ENCODE measurements at places on chromosomes 6 and 20.

GRCh38 chr6:69238067-69238466 is 558.7 kb downstream of the LMBRD1 start:
- no peak for DNase-seq

GRCh38 chr6:107641500-107641941 is 151.6 kb downstream of the SOBP start:
- DNase-seq = peak; percentile 38

GRCh38 chr20:60007464-60007863 is 49.2 kb downstream of the CDH26 start:
- no peak for DNase-seq

DNA sequence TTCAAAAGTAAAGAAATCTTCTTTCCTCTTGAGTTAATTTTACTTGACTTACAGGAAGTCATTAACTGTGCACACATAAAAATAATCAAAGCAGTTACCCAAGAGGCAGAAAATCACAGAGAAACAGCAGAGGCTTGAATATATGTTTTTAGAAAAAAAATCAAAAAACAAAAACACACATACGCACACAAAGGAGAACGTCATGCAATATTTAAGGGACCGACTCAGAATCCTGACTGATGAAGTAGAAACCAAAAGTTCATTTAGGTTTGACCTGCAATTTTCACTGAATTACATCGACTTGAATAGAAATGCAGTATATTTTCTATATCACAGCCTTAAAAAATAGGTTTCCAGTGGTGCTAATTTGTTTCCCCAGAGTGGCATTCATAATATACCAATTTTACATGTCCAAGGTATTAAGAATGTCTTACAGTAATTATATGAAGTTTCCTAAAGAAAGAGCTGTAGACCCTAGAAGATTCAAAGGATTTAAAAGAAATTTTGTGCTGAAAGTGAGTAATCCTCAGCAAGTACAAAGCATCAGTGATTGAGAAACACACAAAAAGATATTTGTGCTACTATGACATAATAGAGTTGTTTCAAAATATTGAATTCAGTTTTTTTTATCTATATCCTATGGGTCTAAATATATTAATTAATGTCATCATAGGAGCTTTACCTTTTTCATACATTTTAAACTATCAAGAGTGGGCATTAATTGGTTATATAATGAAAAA is 358.5 kb upstream of the RUNX2 start:
- no peak for DNase-seq

DNA sequence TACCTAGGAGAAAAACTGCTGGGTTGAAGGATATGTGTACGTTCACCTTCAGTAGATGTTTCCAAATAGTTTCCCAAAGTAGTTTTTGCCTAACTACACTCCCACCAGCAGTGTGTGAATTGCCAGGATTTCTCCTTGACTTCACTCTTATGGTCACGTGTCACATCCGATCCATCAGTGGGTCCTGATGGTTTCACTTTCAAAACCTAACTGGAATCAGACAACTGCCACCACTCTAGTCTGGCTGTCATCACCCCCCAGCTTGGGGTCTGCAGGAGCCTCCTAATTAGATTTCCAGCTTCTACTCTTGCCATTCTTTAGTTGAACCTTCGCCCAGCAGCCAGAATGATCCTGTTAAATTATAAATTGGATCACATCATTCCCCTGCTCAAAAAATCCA is 8.5 kb upstream of the SLC12A5 start:
- no peak for DNase-seq

GRCh38 chr6:135475292-135475886 is 22.2 kb downstream of the AHI1 start:
- DNase-seq = no peak

DNA sequence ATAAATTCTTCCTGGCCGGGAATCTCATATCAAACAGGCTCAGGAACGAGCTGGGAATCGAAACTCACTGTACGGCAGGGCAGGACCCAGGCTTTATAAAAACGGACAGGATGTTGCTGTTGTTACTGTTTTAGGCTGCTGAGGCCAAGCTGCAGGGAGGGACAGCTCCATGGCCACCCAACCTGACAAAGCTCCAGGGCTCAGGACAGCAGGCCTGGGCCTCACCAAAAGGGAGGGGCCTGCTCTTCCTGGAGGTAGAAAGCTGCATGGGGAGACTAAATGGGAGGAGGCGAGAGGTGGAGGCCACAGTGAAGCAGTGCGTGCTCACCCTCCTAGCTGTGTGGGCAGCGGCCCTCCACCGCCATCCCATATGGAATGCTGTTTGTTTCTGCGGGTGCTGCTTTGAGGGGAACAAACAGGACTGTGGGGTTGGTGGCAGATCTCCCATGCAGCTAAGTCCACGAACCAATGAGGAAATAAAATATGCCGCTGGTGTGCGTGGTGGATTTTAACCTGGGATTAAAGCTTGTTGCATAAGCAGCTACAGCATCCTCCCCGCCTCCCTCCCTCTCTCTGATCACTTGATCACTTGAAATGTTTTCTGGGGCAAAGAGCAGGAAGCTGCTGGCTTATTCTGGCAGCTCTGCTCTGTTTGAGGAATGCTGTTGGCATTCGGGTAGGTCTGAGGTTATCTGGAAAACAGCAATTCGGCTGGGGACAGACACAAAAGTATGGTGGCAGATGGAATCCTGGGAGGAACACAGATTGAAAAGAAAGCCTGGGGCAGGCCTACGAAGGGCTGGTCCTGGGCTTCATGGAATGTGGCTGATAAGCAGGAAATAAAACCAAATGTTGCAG is 2.4 kb upstream of the ZMYND8 start:
- DNase-seq = peak; percentile 70

DNA sequence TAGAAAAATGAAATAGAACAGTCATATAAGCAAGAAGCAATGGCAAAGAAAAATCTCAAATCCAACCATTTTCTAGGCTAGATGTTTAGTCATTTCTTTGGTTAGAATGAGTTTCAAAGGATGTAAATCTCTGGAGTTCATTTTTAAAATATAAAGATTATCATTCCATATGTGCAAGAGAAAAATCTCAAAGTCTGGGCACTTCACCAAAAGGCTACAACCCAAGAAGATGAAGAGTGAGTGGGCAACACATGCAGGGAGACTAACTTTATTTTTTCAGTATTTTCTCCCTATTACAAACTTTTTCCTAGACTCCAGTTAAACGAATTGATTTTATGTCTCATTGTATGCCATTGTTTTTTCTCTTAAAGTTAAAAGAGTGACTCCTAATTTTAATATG is 83.6 kb downstream of the PHACTR1 start:
- DNase-seq = no peak

- DNase-seq = no peak
Measured at GRCh38 chr6:71444222-71444621, 155.6 kb downstream of the OGFRL1 start.

- DNase-seq = no peak
Measured at GRCh38 chr6:147742440-147742839, 233.9 kb downstream of the SAMD5 start.

DNA sequence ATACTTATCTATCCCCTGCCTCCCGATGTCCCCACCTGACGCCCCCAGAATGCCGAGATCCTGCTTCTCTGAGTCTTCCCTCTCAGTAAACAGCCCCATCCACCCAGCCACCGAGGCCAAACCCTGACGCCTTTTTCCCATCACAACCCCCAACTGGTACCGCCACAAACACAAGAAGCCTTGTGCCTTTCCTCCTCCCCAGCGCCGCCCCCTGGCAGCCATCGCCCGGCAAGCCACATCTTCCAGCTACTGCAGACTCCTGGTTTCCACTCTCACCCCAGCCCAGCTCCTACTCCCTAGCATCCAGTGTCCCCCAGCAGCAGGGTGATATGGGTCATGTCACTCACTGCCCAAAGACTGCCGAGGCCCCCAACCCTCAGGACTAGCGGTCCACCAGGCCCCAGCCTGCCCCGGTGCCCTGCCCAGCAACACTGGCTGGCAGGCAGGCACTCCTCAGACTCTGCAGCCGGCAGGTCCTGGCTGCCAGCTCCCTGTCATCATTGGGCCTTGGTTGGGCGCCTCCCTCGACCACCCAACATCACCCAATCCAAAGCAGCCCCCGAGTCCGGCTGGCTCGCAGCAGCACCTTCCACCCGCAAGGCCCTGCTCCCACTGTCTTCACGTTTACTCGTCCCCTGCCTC is 11.2 kb downstream of the TCFL5 start:
- DNase-seq = no peak

GRCh38 chr20:61937963-61938838 is 127.5 kb downstream of the TAF4 start:
- DNase-seq = no peak

- no peak for DNase-seq
Measured at GRCh38 chr6:41051873-41052272, 1.1 kb upstream of the APOBEC2 start.

GRCh38 chr6:158396136-158396535 is 83.9 kb downstream of the TULP4 start:
- DNase-seq = no peak

- DNase-seq = peak; percentile 21
Measured at GRCh38 chr6:43771210-43771857, 1.3 kb downstream of the VEGFA start.

- no peak for DNase-seq
Measured at GRCh38 chr6:159522877-159523547, 170.0 kb downstream of the SOD2 start.

- no peak for DNase-seq
Measured at GRCh38 chr20:48238326-48238725, 453.0 kb upstream of the SULF2 start.

- DNase-seq = no peak
Measured at GRCh38 chr6:116697480-116697879, 16.5 kb downstream of the KPNA5 start.

- DNase-seq = no peak
Measured at GRCh38 chr6:161745594-161746141, 471.8 kb upstream of the AGPAT4 start.

DNA sequence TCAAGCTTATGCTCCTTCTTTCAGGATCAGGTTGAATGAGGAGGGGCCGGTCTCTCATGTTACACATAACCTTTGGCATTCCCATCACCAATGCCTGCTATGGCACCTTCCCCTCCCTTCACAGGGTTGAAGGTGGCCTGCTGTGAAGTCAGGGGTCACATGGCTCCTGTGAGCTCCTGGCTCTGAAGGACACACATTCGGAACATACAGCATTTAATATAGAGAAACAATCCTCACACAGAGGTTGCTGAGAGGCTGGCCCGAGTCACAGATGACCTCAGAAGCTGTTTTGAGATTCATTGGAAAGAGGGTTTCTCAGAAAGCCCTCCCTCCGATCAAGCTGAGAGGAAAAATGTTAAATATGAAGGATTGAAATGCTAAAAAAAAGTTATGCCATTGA is 82.1 kb downstream of the PSMG4 start:
- DNase-seq = no peak

DNA sequence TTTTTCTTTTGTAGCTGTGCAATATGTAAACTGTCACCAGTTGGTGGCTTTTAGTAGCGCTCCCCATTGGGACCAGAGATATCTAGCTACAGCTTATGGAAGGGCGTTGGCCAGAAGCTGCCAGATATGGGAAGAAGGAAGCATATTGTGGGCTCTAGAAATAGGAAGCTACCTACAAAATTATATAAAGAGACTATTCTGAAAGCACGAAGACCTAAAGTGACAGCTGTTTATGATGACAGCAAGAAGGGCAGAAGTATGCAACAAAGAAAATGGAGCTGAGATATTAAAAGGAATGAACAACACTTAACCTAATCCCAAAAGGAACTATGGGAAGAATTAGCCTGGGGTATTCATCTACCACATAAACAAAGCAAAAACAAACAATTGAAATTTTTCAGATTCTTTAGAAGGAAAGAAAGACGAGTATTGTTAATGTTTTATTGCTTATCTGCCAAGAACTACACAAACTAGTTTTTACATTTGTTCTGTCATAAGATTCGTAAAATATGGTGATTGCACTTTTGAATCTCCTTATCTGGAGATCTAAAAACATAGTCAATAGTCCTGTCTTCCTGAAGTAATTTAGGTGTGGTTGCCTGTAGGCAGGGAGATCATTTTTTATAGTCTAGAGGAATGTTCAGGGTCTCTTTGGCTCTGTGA is 81.6 kb downstream of the NCOA7 start:
- no peak for DNase-seq

DNA sequence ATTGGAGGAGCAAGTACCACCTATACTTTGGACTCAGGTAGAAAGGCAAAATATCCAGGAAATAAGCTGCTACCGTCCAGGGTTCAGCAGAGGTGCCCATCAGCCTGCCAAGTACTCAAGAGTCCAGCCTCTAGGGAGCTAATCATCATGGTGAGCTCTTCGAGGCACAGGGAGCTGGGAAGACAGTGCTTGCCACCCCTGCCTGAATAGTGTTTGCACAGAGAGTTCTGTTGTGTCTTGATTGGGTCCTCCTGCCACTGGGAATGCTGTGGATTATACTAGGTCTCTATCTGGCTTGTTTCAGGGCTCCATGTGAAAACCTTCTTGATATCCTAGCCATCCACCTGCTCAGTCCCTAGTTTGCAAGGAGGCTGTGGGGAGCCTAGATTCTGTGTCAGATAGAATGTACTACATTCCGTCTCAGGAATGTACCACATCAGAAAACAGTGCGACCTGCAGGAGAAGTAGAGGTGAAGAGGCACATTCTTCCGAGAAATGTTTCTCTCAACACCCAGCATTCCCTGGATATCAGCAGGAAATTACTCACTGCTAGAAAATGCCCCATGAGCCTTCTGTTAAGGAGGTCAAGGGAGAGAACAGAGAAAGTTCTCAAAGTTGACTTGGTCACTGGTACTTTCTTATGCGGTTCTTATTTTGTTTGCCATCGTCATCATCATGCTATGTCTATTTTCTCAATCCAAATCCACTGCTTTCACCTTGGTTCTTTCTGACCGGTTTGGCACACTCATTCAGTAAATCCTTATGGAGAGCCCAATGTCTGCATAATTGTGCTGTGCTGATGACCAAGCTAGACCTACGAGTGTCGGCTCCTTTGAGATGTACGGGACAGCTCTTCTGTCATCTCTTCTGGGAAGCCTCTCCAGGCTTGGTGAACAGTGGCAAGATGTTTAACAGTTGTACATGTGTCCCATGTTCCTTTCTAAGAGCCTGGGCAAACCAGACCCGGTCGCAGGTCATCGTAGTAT is 30.7 kb downstream of the PTPN1 start:
- no peak for DNase-seq

DNA sequence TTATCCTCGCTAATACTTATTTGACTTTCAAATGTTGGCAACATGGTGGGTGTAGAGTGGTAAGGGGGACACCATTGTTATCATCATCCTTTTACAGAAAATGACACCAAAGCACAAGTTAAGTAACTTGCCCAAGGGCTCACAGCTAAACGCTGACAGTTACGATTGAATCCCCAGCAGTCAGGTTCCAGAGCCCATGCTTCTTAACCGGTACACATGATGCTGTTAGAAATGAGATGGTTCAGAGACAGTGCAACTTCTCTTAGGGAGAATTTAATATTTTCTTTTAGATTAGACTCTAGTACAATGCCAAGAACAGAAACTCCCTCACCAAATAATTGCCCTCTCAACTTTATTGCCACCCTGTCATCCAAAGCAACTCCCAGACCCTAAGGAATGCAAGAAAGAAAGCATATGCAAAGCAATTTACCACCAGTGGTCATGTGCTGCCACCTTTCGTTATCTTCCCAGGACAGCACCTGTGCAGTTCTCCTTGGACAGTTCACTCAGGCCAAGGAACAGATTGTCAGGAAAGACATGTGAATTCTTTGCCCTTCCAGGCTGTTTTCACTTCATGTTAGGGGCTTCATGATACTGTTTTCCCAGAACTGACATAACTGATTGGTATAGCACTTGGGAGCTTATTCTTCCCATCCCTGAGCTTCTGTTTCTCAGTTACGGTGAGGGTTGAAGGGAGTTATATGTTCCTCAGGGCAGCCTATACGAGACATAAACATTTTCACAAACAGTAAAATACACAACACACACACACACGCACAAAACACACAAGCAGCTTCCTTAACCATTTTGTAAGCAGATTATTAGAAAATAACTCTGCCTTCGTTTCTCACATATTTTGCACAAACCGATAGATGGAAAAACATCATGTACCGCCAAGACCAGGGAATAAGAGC is 5.1 kb downstream of the HLA-DMA start:
- DNase-seq = peak; percentile 7
